Activated naive CD4-positive, alpha-beta T cell treated with anti-CD3 and anti-CD28 coated beads for 36 hours (primary cell): ENCODE measurements at places on chromosomes 3 and 15.

DNA sequence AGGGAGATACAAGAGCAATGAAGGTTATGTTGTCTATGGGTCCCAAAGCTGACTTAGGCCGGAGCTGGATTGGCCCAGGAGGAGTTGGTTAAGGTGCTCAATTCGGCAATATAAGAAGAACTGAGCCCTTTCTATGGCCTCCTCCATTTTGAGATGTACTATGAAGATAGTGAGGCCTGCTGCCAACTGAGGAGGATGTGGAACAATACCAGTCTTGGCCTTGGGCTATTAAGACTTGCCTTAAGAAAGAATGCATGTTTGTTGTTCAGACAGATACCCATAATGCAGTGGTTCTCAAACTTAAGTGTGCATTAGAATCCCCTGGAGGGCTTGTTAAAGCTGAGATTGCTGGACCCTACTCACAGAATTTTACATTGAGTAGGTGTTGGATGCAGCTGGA is 24.4 kb upstream of the LEKR1 start:
- no peak for DNase-seq

- DNase-seq: no peak
Observed at GRCh38 chr3:45412763-45413162, 24.4 kb downstream of the LARS2 start.

GRCh38 chr3:185818267-185818875 is 6.5 kb downstream of the IGF2BP2 start:
- DNase-seq: no peak

GRCh38 chr15:46858150-46858549 is 859.2 kb upstream of the SEMA6D start:
- no peak for DNase-seq

- peak; percentile 61 for DNase-seq
Observed at GRCh38 chr3:182795389-182795782, 2.1 kb downstream of the ATP11B start.

DNA sequence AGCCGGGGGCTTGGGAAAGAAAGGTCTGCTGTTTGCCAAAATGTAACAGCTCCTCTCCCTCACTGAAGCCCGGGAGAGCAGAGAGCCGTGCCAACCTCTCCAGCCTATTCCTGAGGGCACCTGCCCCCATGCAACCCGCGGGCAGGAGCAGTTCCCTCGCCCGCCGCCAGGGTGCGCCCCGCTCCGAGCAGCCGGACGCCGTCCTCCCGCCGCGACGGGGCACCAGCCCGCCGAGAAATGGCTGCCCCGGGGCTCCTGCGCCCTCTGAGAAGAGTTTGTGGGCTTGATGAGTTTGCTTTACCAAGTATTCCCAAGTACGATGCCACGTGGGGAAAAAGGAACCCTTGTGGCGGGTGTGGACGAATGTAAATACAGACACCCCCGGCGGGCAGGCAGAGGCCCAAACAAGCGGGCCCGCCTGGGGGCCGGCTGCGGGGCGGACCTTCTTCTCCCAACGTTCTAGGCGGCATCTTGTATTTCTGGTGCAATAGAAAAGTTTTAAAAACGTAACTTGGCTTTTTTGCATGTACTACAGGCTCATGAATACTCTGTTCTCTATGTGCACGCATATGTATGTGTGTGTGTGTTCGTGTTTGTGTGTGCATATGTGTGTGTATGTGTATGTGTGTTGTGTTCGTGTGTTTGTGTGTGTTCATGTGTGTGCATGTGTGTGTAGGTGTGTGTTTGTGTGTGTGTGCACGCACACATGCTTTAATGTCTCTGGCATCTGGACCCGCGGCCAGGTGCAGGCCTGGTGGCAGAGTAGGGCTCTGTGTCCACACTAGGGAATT is 162.9 kb downstream of the CHSY1 start:
- peak; percentile 83 for DNase-seq

DNA sequence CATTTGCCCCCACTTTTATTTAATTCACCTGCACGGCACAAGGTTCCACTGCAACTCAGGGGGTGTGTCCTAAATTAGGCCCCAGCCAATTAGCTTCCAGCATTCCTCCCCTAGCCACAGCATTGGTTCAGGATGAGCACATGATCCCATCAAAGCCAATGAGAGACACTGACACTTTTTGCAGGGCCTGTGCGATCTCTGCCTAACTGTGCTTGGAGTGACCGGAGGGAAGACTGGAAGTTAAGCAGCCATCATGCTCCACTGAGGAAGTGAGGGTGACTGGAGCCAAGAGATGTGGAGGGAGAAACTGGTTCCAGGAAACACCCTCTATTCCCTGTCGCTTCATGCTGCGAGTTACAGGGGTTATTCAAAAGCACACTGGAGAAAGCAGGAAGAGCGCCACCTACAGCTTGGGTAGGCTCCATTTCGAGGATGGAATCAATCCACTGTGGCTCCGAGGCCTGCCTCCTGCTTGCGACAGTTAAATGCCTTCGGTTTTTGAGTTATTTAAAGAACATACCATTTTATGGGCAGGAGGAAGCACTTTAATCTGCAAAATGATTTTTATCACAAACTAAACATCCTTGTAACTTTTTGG is 122.2 kb upstream of the WNT5A start:
- no peak for DNase-seq

GRCh38 chr3:132008837-132009236 is 26.0 kb downstream of the CPNE4 start:
- no peak for DNase-seq

- peak; percentile 73 for DNase-seq
Observed at GRCh38 chr3:119240101-119240590, 532 bp downstream of the B4GALT4 start.

DNA sequence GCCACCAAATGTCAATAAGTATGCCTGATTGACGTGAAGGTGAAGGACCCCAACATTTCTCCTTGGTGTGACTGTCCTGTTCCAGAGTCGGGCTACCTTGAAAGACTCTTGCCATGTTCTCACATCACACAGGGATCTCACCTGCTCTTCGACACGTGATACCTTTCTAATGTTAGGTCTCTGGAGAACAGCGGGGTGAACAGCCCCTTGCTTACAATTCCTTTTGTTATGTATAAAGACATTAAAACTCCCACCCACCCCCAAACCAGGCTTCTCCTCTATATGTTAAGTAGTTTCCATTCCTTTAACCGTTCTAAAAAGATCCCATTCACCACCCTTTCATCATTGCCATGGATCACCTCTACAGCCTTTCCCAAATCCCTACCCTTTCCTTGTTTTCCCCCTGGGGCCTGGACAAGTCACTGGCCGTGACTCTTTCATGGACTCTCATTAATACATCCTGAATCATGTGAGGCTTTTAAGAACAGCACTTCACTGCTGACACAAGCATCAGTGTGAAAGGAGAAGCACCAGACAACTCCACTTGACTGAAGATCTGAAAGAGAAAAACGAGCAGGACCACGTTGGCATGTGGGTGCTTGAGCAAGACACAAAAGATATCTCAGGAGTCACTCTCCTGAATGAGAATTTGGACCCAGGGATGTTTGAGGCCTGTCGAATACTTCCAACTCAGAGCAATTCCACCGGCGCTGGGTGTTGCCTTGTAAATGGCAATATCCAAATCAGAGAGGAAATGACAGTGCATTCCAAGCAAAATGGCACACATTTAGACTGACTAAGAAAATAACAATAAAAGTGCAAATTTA is 115.0 kb downstream of the FOXP1 start:
- no peak for DNase-seq

GRCh38 chr3:64878362-64878761 is 190.6 kb upstream of the ADAMTS9 start:
- DNase-seq: no peak

- no peak for DNase-seq
Observed at GRCh38 chr3:98573181-98573728, 20.2 kb downstream of the CPOX start.

DNA sequence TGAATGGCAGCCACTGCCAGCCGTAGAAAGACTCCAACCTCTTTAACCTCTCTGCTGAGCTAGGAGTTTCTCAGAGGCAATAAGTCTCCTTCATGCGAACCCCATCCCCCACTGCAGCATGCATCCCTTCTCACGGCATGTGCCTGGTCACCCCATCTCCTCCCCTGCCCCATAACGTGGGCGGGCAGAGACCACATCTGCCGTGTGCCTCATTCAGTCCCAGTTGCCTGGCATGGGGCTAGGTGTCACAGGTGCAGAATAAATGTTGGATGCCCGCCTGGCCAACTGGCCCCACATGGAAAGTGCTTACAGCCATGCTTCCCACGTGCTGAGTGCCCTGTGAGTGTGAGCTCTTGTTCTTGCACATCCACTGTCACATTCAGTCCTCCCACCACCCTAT is 43.5 kb upstream of the NTRK3 start:
- DNase-seq: no peak

GRCh38 chr3:186511245-186511644 is 32.9 kb downstream of the CRYGS start:
- DNase-seq: no peak

- DNase-seq: no peak
Observed at GRCh38 chr15:70053001-70053715, 44.6 kb downstream of the TLE3 start.

DNA sequence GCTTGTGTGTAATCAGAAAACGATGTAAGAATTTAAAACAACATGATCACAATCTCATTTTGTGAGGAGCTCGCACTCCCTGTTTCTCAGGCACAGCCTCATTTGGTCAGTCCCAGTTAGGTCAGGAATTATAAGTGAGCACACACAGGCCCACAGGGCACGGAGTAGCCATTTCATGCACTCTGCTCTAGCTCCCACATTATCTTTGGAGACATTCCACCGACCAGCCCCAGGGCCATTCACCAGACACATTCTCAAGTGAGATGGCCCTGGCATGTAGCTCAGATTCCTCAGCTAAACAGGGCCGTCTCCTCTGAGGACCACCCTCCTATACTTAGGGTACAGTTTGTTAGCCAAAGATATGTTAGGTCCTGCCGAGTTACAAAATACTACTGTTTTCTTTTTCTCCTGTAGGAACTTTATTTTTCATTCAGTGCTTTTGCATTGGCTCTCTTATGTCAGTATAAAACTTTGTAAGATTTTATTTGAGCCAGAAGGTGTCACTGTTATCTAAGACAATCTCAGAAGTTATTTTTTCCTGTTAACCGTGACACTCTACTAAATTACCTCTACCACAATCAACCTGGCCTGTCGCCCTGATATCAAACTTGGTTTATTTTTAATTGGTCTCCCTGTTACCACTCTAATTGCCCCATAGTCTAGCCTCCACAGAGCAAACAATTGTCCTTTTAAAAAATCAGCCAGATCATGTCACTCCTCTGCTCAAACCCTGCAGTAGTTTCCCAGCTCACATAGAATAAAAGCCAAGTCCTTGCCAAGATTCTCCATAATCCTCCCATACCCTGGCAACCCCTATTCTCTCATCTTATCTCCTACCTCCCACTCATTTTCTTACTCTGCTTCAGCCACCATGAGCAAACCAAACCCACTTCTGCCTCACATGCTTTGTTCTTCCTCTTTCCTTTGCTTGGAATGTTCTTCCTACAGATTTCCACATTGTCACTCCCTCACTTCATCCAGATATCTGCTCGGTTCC is 105.7 kb downstream of the PPP2R3A start:
- no peak for DNase-seq

- no peak for DNase-seq
Observed at GRCh38 chr3:130835483-130835882, 58.4 kb upstream of the ATP2C1 start.

DNA sequence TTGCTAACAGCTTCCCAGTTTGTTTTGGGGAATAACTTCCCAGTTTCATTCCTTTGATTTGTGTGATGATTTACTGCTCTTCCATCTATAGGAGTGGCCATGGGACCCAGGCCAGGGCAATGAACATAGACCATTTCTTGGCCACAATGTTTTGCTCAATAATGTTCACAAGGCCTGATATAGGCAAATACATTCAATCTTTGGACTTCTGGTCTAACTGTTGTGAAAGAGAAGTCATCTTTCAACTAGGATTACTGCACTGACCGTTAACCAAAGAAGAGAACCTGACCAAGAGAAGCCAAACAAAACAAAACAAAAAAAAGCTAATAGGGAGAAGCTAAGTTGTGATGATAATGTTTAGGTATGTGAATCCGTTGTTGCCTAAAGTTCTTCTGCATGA is 221.8 kb upstream of the SUCLG2 start:
- no peak for DNase-seq

DNA sequence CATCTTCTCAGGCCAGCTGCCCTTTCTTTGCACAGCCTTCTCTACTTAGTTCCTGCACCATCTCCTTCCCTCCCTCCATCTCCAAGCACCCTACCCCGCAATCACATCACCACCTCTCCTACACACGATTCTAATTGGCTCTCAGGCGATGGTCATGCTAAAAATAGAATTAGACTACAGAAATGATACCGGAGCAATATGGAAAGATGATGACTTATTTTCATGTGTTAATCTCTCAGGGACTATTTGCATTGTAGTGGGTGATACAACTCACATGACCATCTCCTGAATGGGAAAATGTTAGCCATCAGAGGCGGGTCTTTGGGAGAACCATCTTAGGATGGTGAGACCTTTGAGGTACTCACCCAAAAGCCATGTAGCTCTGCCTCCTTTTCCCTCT is 54.7 kb upstream of the PPARG start:
- DNase-seq: no peak

DNA sequence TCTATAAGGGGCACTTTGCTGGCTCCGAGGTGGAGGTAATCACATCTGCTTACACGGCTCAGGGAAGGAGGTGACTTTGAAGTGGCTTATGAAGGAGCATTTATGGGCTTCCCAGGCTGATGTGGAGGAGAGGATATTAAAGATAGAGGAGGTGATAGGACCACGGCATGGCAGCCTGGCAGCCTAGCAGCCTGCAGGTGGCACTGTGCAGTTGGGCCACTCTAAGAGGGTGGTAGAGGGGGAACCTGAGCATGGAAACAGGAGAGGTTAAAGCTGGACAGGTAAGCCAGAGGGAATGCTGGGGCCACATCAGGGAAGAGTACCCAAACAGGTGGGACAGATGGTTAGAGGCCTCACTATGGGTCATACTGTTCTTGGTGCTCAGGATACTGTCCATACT is 375.0 kb downstream of the WDR72 start:
- no peak for DNase-seq

DNA sequence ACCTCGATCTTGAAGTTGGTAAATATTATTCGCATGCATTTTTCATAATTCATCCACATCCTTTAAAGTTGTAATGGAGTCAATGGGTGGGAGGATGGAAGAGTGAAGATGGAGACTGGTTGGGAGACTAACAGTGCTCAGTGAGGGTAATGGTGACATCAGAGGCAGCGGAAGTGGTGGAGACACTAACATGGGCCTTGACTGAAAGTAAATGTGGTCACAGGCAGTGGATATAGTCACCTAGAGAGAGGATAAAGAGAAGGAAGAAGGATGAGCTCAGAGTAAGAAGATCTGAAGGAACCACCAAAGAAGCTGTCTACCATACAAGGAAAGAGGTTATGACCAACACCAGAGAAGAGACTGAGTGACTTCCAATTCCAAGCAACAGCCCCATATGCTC is 281.6 kb upstream of the STT3B start:
- DNase-seq: peak; percentile 33

GRCh38 chr3:160921020-160921635 is 165.1 kb downstream of the PPM1L start:
- DNase-seq: peak; percentile 5

- DNase-seq: peak; percentile 62
Observed at GRCh38 chr3:187039100-187039722, 100.1 kb downstream of the RPL39L start.

- DNase-seq: no peak
Observed at GRCh38 chr3:153144071-153144470, 18.0 kb upstream of the RAP2B start.
